ENCODE measurements at places on chromosomes 2 and 18.
A peak's percentile ranks its signal among the peaks of the same experiment; 100 is the strongest.

DNA sequence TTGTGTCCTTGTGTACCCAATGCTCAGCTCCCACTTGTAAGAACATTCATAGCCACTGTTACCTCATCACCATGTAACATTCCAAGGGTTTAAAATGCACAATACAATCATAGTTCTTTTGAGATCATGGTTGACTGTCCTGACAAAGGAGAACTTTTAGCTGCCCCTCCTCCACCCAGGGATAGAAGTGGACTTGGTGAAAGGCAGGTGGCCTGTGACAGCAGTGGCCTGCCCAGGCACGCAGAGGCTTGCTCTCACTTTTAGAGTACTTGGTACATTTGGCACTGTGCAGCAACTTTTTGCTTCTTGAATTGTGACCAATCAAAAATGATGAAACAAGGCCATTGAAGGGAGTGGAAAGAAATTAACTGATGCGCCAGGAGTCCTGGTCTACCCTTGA is 108.7 kb downstream of the ANKRD44 start:
- DNase-seq, result no peak

- DNase-seq, result no peak
Measured at GRCh38 chr2:25419678-25420242, 78.0 kb upstream of the DNMT3A start.

GRCh38 chr2:18976168-18976961 is 382.1 kb downstream of the OSR1 start:
- DNase-seq, result peak; percentile 25

DNA sequence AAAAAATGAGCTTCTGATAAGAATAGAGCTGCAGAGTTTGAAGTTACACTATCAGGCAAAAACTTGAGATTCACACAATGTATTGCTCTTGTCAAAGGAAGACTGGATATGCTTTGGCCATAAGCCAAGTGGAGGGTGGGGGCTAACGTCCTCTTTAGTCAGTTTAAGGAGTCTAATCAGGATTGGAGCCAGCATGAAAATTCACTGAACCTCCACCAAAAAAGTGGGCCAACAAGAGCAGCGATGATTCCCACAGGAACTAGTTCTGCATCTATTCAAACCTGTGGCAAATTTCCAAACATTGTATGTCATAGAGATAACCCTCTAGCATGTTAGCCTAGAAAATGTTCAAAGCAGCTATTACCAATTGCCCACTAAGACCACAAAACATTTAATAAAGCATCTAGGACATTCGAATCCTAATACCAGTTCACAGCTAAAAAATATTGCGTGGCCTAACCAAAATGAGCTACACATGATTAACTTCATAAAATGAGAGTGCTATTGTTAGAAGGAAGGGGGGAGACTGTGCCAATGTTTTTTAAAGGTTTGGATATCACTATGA is 43.5 kb upstream of the TMEM247 start:
- no peak for DNase-seq

DNA sequence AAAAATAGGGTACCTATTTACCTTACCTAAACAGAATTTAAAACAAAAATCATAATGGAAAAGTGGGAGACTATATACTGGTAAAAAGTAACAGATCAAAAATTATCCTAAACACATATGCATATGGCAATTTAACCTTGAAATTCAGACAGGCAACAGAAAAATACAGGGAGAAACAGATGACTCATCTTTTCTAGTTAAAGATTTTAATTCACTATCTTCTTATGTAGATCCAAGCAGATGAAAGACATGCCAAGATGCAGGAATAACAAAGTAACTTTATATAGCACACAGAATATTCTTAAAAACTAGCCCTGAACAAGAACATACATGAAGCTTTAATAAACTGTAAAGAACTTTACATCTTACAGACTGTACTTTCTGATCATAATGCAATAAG is 30.9 kb downstream of the PRPF40A start:
- DNase-seq, result no peak

DNA sequence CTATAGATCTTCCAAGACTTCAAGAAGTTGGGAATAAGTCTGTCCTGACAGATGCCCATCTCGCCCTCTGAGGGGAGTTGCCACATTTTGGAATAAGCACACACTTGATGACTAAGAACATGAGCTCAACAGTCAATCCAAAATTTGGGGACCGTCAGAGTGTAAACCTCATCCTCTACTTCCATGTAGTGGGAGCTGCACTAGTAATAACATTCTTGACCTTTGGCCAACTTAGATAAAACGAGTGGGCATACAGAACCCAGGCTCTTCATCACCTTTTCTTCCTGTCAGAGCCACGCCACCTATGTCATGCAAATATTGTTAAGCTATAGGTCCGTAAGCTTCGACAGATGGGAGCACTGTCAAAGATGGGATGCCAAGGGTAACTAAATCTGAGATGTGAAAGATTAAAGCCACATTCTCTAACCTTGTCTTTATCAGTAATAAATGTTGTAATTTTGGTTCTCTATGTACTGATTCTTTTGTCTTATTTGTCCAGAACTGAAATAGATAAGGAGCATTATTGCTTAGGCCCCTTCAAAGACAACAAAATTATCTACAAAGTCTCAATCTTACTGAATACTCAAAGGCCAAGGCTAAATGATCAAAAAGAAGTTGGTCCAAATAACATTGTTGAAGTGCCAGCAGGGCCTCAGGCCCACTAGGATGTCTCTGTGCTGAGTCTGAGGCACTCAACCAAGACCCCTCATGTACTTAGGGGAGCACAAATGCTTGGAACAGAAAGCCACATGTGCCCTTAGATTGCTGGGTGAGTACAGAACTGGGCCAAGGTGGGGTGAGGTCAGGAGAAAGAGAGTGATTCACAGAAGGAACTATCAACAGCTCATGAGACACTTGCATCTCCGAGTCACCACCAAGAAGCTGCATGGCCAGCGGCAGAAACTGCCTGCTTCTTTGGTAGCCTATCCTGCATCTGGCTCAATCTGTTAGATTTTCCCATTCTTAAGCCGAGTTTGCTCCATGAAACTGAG is 15.0 kb downstream of the CDH2 start:
- DNase-seq, result no peak

GRCh38 chr2:240467659-240468302 is 32.3 kb downstream of the GPC1 start:
- peak; percentile 67 for DNase-seq

GRCh38 chr2:207073412-207073800 is 92.3 kb downstream of the KLF7 start:
- DNase-seq, result no peak

DNA sequence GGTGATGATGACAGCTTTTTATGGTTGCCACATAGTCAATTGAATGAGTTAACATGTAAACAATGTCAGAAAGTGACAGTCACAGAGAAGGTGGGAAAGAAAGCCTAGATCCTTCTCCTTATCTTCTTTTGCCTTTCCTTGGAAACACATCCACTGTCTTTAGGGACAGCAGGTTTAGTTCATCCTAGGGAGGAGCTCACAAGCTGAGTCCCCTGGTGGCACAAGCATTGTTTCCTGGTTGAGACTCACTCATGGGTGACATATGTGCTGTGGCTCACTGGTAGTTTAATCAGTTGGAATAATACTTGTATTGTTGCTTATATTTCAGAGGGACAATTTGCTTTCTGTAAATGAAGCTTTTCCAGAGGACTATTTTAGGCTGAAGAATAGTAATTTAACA is 598.5 kb downstream of the CNTNAP5 start:
- no peak for DNase-seq

- no peak for DNase-seq
Measured at GRCh38 chr2:55418512-55419232, 984 bp downstream of the CCDC88A start.

DNA sequence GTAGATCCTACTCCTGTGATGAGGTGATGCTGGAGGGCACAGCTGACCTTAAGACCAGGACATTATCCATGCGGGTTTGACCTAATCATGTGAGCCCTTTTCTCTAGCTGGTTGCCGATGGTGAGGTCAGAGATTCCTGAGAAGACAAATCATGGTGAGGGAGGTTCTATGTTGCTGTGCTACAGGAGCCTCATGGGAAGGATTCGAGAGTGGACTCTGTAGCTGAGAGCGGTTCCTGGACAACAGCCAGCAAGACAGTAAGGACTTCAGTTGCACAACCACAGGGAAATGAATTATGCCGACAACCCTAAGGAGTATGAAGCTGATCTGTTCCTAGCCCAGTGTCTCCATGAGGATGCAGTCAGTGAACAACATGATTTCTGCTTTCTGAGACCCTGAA is 80.4 kb downstream of the EPB41L3 start:
- DNase-seq, result peak; percentile 91
